ENCODE measurements at places on chromosomes 1 and 21.
A peak's percentile ranks its signal among the peaks of the same experiment; 100 is the strongest.

DNA sequence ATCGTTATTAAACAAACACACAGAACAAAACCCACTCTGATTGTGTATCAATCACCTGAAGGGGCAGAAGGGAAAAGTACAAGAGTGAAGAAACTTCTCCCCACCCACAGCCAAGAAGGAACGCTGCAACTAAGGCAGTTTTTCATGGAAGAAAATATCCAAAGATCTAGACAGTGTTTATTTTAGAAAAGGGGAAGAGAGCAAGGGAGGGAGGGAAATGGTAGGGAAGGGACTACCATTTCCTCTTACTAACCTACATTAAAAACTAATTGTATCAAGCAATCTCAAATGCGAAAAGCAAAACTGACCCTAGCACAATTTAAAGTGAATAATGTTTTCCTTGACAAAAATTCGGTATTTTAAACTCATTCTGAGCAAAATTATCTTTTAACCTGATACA is 3.5 kb downstream of the NRIP1 start:
- no peak for DNase-seq

DNA sequence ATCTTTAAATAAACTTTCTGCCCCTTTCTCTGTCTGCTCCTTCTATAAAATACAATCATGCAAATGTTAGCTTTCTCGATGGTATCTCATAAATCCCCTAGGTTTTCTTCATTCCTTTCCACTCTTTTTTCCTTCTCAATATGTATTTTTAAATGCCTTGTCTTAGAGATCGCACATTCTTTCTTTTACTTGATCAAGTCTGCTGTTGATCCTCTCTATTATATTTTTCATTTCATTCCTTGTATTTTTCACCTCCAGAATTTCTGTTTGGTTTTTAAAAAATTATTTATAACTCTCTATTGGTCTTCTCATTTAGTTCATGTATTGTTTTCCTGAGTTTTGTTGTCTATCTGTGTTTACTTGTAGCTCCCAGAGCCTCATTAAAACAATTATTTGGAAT is 36.0 kb downstream of the TNFSF4 start:
- DNase-seq: no peak

GRCh38 chr1:89546082-89546889 is 21.7 kb downstream of the LRRC8B start:
- DNase-seq: no peak

DNA sequence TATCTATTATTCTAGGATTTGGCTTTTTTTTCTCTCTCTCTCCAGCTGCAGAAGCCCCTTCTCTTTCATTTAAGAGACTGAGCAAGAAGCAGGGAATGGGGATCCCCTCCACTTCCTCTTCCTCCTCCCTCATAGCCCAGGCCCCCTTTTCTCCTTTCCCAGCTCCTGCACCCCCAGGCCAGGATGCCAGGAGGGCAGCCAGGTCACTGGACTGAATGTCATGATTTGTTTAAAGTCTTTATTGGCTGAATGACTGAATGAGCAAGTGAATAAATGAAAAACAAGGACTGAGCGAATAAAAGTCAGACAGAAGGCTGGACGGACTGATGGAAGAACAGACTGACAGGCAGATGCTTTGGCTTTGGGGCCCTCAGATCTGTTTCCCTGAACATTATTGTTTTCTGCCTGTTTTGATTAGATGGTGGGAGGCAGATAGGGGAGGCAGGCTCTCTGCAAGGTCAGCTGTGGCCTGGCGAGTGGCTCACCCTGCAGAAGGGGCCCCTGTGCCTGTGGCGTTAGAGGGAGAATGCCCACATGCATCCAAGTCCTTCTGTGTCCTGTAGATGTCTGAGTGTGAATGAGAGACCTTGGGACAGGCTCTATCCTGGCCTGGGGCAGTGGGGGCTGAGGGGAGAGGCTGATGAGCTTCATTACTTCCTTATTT is 20.3 kb upstream of the ADGRB2 start:
- peak; percentile 25 for DNase-seq

DNA sequence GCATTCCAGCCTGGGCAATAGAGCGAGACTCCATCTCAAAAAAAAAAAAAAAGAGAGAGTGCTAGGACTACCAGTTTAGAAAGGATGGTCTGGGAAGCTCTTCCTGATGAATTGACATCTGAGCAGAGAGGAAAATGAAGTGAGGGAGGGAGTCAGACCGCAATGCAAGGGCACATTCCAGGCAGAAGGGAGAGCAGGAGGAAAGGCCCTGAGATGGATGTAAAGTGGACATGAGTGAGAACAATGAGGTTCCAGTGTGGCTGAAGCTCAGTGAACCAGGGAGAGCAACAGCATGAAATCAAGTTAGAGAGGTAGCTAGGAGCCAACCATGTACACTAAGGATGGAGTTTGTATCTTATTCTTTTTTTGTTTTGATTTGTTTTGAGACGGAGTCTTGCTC is 55.9 kb upstream of the SPOCD1 start:
- peak; percentile 6 for DNase-seq

- DNase-seq: no peak
Measured at GRCh38 chr1:167645140-167645541, 15.1 kb downstream of the RCSD1 start.

DNA sequence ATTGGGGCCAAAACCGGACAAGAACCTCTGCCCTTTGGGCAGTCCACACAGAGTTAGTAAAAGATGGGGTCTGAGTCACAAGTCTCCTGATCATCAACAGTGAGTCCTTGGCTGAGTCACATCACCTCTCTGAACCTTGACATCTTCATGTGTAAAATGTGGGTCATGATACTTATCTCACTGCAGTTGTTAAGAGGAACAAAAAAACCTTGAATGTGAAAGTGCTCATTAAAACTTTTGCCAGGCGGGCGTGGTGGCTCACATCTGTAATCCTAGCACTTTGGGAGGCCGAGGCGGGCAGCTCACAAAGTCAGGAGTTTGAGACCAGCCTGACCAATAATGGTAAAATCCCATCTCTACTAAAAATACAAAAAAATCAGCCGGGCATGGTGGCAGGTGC is 15.7 kb downstream of the S100A16 start:
- DNase-seq: no peak

DNA sequence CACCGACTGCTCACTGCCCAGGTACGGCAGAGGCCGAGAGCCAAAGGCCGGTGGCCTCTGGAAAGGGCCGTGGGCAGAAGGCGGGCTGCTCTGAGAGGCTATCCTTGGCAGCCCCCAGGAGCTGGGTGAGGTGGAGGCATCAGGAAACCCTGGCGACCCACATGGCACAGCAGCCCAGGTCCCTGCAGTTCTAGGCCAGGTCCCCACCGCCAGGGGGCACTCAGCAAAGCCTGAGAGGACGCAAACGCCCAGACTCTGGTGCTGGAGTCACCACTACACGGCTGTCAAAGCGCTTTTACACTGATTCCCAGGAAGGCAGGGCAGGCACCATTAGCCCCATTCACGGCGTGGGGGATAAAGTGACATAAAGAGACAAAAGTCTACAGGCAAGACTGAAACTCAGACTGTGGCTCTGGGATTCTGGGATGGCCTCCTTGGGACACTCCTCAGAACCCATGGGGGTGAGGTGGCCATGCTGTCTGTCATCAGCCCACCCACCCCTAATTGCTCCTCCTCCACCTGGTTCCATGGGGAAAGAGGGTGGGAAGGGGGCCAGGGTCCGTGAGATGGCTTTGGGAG is 4.9 kb downstream of the PLEKHG5 start:
- DNase-seq: peak; percentile 80

DNA sequence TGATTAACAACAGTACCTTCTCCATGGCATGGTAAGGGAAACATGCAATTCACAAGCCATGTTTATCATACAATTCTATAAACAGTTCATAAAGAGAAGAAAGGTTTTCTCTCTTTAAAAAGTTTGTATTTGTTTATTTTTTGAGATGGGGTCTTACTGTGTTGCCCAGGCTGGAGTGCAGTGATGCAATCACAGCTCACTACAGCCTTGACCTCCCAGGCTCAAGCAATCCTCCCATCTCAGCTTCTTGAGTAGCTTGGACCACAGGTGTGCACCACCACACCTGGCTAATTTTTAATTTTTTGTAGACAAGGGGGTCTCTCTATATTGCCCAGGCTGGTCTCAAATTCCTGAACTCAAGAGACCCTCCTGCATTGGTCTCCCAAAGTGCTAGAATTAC is 28.0 kb downstream of the SLC37A1 start:
- no peak for DNase-seq

- DNase-seq: no peak
Measured at GRCh38 chr1:245398180-245398579, 243.4 kb downstream of the KIF26B start.

GRCh38 chr1:18569811-18570545 is 60.7 kb upstream of the PAX7 start:
- no peak for DNase-seq

DNA sequence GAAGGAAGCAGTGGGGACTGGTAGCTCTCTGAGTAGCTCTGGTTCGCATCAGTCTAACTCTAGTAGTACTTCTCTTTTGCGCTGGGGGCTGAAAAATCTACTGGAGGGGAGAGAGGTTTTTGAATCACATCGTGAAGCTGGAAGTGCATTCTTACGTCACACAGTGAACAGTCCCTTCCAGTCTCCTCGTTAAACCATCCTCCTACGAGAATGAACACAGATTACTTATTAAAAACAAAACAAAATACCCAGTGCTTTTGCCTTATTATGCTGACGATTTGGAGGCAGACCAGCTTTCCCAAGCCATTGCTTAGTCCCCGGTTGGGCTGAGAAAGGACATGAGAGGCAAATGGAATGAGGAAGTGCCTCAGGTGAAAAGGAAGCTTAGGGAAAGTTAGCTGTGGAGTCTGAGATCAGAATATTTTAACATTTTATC is 16.1 kb downstream of the HUNK start:
- no peak for DNase-seq

- DNase-seq: no peak
Measured at GRCh38 chr21:46454142-46454541, 4.5 kb upstream of the DIP2A start.
